Stimulated activated CD4-positive, alpha-beta T cell treated with anti-CD3 and anti-CD28 coated beads, Interleukin-12 subunit alpha, Interleukin-12 subunit beta, amount 100 ng/mL, for 48 hours (primary cell): ENCODE measurements at places on chromosomes 4 and X.

DNA sequence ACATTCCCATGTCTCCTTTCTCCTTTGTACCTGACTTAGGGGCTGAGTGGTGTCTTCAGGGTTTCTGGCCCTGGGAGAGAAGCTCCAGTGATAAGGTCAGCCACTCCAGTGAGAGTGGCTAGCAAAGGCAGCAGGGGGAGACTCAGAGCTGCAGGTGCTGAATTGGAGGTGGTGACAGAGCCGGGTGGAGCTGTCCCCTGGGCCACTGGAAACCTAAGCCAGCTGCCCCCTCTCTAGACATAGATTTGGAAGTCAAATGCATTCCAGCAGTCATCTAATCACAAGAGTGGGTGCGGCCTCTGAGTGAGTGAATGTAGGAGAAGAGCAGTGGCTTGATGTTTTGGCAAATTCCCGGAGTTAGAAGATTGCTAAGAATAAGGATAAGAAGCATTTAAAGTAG, 28.5 kb downstream of the TRIM2 start:
- DNase-seq = no peak

DNA sequence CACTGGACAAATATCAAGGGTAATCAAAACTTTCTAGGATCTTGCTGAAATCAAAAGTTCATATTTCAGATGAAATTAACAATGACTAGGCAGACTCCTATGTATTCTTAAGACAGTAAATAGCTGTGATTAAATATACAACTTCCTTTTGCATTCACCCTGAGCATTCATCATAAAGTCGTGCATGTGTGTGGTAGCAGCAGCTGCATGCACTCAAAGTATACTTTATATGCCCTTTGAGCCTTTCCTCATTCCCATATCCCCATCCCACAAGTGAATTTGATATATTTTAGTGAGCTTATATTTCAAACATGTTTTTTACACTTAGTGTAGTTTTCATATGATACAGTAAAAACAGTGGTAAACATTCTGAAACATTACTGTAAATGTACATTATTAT, 959.0 kb downstream of the C4orf33 start:
- DNase-seq = no peak

- DNase-seq = no peak
These were observed 116.5 kb upstream of the RBPJ start for GRCh38 chr4:26204249-26204825.

DNA sequence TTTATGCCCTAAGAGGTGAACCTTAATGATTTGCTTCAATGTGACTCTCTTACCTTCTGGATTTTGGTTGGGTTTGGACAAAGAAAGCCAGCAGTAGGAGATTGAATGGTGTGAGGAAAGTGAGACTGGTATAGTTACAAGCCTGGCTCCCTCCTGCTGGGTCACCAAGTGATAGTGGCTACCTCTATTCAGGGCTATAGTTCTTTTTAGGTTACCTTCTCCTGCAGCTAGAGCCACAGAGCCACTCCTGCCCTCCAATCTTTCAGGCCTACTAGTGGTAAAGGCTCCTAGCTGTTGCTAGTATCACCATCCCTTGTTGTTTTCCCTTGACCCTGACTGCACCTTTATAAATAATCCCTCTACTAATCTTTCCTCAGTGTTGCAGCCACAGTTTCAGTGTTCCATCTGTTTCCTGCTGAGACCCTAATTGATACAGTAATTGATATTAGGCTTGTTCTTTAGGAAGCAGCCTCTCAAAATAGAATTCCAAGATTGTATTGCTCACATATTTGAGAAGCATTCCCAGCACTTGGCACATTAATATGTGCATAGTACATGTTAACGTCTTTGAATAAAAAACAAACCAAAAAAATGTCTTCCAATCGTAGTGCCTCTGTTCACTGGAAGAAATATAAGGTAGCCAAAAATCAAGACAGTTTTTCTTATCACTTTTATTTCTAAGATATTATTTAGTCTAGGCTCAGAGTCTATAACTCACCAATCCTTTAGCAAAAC, 82.3 kb downstream of the SRPX start:
- DNase-seq = no peak

DNA sequence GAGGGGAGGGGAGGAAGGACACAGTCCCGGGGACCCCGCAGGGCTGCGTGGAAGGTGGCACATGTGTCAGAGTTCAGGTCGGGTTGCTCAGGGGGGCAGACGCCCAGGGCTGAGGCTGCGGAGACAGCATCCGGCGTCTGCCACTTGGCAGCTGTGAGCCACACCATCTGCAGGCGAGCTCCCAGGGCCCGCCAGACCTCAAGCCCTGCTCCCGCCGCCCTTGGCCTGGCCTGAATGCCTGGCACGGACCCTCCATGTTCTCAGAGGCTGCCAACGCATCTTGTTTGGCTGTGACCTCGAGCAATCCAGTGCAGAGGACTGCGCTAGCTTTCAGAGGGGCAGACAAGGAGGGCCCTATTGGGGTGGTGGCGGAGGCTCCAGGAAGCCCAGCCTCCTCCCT, 5.1 kb downstream of the BGN start:
- DNase-seq = no peak

DNA sequence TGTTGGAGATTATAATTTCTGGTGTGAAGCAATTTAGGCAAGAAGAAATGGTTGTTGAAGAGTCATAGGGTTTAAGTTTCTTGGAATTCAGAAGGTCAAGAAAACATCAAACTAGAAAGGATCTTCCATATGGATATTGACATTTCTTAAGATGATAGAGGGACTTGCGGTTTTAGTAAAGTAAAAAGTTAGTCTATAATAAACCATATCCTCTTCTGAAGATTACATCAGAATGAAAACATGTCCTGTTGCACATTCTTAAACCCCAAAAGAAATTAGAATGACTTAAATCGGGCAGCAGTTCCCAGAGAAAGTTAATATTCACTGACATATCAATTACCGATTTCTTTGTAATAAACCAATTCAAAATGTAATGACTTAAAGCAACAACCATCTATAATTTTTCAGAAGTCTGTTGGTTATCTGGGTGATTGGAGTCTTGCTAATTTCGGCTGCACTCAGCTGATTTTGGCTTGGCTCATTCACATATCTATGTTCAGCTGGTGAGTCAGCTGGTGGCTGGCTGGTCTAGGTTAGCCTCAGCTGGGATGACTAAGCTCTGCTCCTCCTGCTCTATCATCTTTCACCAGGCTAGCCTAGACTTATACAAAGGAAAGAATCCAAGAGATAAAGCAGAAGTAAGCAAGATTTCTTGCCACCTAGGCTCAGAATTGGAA, 24.4 kb upstream of the DYNLT3 start:
- DNase-seq = no peak

- DNase-seq = no peak
These were observed 69.8 kb downstream of the GPR101 start for GRCh38 chrX:136963973-136964372.

DNA sequence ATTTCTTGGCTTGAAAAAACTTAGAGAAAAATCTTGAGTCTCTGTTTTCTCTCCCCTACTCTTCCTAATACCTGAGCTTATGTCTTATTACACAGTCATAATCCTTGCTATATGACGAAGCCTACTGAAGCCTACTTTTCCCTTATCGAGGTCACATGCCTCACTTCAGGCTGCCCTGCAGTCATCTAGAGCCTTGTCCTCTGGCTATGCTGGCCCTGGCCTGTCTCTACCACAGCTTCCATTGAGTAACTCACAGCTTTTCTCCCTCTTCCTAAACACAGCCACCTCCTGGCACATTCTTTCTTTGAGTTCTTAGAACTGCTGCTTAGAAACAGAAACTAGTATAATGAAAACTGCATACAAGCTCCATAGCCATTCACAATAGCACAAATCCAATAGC, 1698.3 kb downstream of the STIM2 start:
- DNase-seq = no peak

DNA sequence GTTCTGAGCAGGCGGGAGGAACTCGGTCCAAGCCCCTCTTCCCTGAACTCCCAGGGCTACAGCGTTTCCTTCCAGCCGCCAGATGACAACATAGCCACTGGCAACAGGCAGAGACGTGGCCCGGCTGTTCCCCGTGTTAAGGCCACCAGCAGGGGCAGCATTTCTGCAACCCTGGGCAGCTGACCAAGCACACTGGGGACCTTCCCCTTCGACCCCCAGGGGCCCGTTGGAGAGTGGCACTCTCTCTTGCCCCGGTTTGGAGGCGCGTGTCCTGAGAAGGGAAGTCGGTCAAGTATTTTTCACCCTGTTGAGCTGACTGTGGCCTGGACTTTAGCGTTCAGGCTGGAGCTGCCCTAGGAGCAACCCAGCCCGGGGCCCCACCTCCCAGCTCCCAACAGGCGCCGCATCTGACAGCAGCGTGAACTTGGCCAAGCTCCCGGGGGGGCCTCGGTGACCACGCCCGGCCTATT, 37.6 kb downstream of the ZBTB49 start:
- no peak for DNase-seq

- DNase-seq = no peak
These were observed 219.5 kb downstream of the HS6ST2 start for GRCh38 chrX:132738951-132739350.

DNA sequence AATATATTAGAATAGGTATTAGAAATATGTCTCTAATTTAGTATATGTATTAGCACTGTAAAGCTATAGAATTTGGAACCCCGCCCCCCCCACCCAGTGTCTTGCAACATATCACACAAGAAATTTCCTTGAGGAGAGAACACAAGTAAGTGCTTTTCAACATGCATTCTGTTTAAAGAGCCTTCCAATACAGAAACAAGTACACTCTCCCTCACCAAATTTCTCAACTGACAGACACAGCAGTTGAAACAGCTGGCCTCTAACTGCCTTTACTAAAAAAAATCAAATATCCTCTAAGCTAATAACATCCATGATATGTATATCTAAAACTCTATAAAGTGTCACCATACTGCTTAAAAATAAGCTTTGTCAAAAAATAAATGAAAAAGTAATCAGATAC, 12.4 kb downstream of the CAMK2D start:
- DNase-seq = no peak

DNA sequence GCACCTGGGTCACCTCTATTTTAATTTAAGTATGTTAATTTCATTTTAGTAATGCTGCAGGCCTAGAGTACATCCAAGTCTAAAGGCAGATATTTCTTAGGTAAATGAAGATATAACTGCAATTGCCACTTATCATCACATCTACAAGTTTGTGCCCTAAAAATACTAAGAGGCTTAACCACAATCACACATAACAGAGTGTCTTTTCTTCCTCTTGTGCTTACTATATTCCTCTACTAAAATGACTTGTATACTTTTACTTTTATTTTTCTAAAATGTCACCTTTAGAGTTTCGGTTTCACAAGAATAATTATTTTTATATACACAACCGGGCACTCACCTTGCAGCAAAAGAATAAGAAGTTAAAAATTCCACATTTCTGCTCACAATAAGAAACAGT, 77.9 kb downstream of the EFHC2 start:
- DNase-seq = no peak

DNA sequence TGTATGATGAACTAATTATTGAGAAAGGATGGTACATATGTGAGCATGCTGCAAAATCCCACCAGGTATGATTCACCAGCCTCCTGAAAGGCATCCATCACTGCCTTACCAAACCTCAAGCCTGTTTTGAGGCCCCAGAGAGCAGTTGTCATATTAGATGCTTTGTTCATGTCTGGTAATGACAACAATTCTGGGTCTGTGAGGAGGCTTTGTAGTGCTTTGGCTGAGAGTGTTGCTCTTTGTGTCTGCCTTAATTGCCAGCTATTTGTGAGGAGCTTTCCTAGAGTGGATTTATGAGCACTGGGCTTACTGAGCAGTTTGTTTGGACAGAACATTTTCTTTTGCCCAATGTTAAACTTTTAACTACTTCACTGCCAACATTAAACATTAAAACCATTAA, 69.2 kb downstream of the HEPH start:
- no peak for DNase-seq

DNA sequence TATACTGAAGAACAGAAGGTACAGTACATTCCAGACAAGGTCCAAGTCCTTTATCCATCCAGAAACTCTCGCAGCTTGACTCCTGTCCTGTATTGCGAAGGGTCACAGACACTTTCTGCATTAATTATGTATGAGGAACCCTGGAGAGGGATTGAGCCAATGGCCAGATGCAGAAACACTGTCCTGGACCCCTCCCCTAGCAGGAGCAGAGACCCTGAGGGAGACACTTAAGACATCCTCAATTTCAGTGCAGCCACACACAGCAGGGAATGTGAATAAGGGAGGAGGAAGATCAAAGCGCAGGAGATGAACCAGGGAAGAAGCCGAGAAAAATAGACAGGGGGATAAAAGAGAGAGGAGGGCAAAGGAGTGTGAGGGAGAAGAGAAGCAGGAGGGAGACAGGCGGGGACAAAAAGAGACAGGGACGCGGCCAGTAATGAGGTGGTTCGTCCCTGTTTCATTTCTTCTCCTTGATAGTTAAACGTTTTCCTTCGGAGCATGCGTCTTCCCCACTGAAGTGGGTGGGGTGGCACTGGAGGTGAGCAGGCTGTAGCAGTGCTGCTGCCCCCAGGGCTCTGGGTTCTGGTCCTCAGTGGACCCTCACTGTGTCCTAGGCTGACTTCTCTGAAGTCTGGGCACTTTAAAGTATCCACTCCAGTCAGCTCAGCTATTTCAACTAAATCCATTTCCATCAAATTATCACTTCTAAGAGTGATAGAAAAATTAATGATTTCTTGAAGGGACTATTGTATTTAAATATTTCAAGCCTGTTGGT, 356.4 kb upstream of the NOCT start:
- no peak for DNase-seq

GRCh38 chrX:107632346-107632745, 4.0 kb downstream of the PRPS1 start:
- no peak for DNase-seq

GRCh38 chr4:37982736-37983135, 22.5 kb downstream of the PTTG2 start:
- no peak for DNase-seq
